Stimulated activated CD8-positive, alpha-beta memory T cell treated with anti-CD3 and anti-CD28 coated beads, Interleukin-7, amount 100 ng/mL, for 1 hour (primary cell): ENCODE measurements at places on chromosomes 3 and 15.

GRCh38 chr3:9074079-9074478 is 110.8 kb upstream of the RAD18 start:
- no peak for DNase-seq

GRCh38 chr3:116001151-116001621 is 377.9 kb downstream of the GAP43 start:
- no peak for DNase-seq

- no peak for DNase-seq
Measured at GRCh38 chr15:58517252-58517681, 85.5 kb downstream of the LIPC start.

GRCh38 chr3:64945171-64945729 is 257.4 kb upstream of the ADAMTS9 start:
- DNase-seq = no peak

GRCh38 chr3:130658678-130659077 is 88.0 kb downstream of the PIK3R4 start:
- DNase-seq = no peak

GRCh38 chr15:83036253-83036652 is 24.8 kb upstream of the C15orf40 start:
- DNase-seq = no peak

DNA sequence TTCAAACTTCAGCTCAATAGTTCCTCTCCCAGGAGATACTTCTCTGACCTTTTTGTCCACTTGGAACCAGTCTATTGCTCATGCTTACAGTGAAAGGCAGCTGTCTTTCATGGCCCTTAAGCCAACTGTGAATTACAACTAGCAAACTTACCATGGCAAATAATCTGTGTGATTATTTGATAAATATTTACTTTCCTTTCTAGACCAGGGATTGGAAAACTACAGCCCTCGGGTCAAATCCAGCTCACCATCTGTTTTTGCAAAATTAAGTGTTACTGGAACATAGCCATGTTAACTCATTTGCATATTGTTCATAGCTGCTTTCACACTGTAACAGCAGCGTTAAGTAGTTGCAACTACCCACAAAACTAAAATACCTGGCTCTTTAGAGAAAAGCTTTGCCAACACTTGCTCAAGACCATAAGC is 289.1 kb upstream of the MCTP2 start:
- DNase-seq = no peak

DNA sequence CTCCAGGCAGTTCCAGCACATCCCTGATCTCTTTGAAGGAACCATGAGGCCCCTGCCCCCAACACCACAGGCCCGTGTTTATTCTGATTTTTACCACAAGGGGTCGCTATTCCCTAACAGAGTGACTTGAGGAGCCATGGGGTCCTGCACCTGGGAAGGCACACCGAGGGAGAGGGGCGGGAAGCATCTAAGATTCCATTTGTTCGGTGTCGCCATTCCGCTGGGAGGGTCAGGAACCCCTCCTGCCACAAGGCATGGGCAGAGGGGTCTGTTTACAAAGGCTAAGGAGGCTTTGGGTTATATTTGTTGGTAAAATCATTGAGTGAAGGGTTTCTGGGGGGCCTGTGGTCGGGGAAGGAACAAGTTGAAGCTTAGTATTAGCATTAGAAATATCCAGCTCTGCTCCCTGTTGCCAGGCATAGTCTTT is 77.1 kb downstream of the WDR76 start:
- no peak for DNase-seq

DNA sequence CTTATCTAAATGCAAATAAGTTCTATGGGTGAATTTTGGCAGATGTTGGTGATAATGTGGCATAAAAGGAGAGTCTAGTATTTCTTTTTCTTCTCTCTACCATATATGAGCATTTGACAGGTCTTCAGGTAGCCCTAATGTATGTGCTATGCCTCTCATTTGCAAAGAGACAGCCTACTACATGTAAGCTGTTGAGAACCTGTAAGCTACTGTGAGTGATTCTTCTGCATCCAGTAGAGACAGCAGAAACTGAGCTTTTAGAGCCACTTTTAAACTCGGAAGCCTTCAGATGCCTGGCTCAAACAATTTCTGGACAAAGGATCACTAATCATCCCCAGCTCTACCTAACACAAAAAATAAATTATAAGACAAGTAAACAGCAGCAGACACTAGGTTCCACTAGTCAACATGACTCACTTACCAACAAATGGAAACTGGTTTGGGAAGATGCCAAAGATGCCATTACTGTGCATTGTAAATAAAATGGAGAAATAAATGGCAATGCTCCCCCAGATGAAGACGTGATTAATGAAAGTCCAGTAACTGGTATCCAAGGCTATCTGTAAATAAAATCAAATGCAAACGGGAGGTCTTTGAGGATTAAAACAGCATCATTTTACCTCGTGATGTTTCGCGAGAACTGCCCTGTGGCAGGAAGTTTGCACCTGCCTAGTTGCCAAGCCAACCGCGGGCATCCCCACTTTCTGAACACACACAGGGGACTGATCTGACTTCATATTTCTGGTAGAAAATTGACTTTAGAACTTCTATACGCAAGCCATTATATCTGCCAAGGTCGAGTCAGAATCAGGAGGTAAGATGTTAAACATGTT is 245.3 kb downstream of the DTWD1 start:
- DNase-seq = no peak

DNA sequence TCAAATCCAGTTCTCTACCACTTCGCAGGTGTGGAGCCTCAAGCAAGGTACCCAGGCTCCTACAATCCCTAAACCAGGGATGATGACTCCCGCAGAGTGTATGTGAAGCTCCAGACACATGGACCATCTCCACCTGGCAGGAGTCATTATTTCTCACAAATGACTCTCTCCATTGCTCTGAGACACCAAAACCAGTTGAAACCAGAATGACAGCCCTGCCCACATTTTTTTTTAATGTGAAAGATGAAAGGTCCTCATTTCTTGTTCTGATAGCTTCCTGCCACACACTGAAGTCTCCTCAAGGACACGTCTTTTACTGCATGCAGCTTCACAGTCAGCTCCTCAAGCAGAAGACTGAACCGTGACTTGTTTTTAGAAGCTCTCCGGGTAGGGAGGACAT is 61.4 kb upstream of the ZBTB38 start:
- DNase-seq = no peak

- no peak for DNase-seq
Measured at GRCh38 chr3:3560591-3561311, 238.5 kb upstream of the LRRN1 start.

- DNase-seq = no peak
Measured at GRCh38 chr3:152383136-152383606, 114.4 kb downstream of the MBNL1 start.

DNA sequence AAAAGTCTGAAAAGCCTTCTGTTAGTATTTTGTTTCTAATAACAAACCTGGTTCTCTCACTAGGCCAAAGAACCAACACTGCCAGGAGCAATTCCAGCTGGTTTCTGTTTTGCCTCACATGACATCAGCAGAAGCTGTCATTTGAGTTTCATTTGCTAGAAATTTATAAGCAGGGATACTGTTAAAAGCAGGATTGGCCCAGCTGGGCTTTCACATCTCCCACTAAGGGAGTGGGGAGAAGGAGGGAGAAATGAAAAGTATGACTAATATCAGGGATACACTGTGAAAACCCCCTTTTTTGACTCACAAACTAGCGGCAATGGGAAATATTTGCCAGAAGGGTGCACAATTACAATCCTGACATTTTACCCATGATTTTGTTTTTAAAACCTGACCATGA is 5.3 kb downstream of the CCDC80 start:
- no peak for DNase-seq

GRCh38 chr3:63508771-63509170 is 143.7 kb upstream of the SNTN start:
- no peak for DNase-seq

GRCh38 chr3:9105421-9105820 is 142.1 kb upstream of the RAD18 start:
- no peak for DNase-seq

GRCh38 chr15:75008629-75009326 is 13.4 kb downstream of the SCAMP5 start:
- no peak for DNase-seq

GRCh38 chr15:78359041-78359808 is 19.1 kb downstream of the CRABP1 start:
- DNase-seq = no peak

DNA sequence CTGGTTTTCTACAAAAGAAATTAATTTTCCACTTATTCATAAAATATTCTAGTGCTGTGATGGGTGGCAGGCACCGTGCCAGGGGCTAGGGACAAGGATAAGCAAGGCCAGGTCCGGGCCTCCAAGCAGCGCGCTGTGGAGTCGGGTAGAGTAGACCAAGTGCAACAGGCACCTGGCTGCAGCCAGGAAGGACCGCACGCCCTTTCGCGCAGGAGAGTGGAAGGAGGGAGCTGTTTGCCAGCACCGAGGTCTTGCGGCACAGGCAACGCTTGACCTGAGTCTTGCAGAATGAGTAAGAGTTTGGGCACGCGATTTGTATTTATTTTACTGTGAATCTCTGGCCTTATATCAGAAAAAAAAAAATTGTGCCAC is at the start of gene CASR:
CASR (plus strand) TSS at position 148 of the 372 bp plus-strand sequence. CDS start 70,522 bp downstream, outside the sequence.
- DNase-seq = no peak

DNA sequence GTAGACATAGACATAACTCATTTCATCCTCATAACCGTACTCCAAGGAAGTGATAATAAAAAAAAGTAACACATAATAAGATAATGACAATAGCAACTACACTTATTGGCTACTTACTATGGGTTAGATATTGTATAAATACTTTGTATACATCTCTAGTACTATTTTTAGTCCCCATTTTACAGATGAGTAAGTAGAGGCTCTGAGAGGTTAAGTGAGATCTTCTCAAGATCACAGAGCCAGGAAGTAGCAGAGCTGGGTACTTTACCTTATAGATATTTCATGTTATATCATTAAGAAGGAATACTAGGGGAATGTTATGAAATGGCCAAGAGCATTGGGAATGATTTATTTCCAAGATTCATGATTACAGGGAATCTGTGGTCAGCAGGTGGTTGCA is 49.4 kb upstream of the ADAMTSL3 start:
- no peak for DNase-seq

GRCh38 chr3:177820683-177821316 is 623.5 kb upstream of the TBL1XR1 start:
- DNase-seq = no peak

DNA sequence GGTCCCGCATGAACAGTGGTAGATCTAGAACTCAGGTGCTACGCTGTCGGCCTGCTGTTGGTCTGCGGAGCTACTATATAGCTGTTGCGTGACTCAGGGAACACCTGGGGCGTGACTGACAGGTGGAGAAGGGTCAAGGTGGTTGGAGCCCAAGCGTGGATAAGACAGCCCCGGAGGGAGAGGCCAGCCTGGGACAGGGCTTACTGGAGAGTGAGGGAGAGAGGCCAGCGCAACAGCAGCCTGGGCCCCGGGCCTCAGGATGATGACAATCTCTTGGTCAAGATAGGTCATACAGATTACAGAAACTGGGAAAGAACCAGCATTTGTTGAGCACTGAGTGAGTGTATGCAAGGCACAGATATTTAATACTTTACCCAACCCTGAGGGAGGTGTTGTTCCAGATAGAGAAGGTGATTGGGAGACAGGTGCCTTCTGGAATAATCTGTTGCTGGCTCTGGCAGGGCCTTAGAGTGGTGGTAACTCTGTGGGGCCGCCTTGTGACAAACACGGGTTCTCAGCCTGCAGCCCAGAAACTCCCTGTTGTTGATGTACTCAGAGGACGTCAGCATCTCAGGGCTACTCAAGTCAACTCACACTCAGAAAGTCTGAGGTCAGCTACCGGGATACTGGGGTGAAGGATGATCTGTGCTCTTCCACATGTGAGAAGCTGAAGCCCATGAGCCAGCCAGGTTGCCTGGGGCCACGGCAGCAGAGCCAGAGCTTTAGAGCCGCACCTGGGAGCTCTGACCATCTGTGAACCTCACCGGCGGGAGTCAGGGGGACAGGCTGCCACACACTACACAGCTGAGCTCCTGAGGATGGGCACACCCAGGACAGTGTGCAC is 265.4 kb upstream of the HES1 start:
- no peak for DNase-seq

GRCh38 chr3:100254168-100254777 is 6.5 kb upstream of the TBC1D23 start:
- DNase-seq = no peak

- DNase-seq = no peak
Measured at GRCh38 chr3:170499562-170500156, 81.0 kb downstream of the CLDN11 start.

DNA sequence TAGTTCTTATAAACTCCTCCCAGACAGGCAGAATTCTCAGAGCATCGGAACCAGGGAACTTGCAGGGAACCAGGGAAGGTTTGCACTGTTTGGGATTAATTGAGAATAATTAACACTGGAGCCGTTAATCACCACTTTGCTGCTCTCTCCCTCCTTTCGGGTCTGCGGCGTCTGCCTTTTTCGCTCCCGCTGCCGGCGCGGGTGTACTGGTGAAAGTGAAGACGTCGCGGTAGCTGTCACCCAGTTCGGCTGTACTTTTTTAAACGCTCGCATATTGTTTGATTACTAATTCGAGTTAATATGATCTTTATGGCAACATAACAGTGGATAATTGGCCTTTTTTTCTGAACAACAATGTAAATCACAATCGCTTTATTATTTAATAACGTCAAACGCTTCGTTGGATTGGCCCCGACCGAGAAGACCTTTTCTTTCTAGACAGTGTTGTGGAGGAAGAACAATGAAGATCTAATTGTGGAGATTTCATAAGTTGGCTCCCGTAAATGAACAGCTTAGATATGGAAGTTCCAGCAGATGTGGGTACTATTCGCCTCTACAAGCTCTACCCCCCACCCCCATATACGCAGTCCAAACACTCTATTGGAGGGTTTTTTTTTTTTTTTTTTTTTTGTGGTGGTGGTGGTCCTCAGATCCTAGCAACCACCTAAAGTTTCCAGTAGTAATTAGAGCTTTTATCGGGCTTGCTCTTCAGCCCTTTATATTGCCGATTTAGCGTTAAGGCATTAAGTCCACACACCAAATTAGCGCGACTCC is 12.7 kb downstream of the SOX2 start:
- DNase-seq = no peak

DNA sequence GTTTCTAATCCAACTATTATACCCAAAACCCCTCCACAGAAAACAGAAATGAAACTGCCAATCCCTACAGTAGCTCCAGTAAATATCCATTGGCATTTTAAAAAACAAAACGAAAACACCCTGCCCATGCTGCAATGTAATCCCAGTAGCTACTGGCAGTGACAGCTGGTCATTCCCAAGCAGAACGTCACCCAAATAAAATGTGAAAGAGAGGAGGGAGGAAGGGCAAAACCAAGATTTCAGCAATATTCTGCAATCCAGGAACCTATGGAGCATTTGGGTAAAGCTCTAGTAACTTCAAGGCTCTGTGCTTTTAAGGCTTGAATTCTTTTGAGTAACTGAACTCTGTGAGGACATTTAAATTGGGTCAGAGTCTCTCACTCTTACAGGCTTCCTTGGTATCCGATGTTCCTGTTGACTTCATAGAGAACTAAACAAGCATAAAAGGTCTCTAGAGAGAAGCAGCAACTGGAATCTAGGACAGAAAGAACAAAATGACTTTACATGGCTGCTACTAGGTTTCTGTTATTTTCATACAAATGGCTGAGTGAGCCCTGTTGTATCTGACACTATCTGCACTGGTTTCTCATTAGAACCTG is 136.2 kb downstream of the TNIK start:
- no peak for DNase-seq
